Glomerular endothelial cell (primary cell): ENCODE measurements at places on chromosomes 7 and 10. TPM values are rescaled to one million over a fixed set of nuclear protein-coding genes. Genes with fewer than 3 reads are reported as not detected.

Gene DYDC2
- total RNA-seq: not detected in 2 replicates

Gene DPYSL4
- total RNA-seq: 42.2 and 42.6 TPM in 2 replicates

Gene WAPL
- 22.2 and 29.1 TPM in 2 replicates for total RNA-seq

Gene CDHR3
- total RNA-seq: 2.0 and 4.5 TPM in 2 replicates

Gene TYSND1
- total RNA-seq: 9.7 and 10.1 TPM in 2 replicates

Gene BLNK
- total RNA-seq: not detected in 2 replicates

Gene IDI2
- not detected in 2 replicates for total RNA-seq

Gene ST8SIA6
- total RNA-seq: 0.76 TPM in 1 of 2 replicates, not detected in the other

Gene GNAT3
- not detected in 2 replicates for total RNA-seq
